ENCODE measurements at places on chromosomes 2 and 18.

- no peak for DNase-seq
These were observed 54.0 kb upstream of the RNU4ATAC start for GRCh38 chr2:121476684-121477083.

DNA sequence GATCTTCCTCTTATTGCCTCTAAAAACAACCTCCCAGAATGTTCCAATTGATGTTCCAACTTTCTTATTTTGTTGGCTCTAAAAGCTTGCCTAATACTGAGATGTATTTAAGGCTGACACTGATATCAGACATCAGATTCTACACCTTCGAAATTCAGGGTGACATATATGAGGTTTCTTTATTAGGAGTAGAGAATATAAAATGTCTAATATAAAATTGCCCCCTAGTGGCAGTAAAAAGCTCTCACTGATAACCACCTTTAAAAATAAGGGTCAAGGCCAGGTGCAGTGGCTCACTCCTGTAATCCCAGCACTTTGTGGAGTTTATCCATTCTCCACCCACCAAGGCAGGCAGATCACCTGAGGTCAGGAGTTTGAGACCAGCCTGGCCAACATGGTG lies 789.7 kb upstream of the SLC39A10 start:
- DNase-seq: no peak

- no peak for DNase-seq
These were observed 45.2 kb downstream of the RPRM start for GRCh38 chr2:153433403-153433802.

GRCh38 chr2:64104933-64105332 lies 39.3 kb downstream of the PELI1 start:
- no peak for DNase-seq

DNA sequence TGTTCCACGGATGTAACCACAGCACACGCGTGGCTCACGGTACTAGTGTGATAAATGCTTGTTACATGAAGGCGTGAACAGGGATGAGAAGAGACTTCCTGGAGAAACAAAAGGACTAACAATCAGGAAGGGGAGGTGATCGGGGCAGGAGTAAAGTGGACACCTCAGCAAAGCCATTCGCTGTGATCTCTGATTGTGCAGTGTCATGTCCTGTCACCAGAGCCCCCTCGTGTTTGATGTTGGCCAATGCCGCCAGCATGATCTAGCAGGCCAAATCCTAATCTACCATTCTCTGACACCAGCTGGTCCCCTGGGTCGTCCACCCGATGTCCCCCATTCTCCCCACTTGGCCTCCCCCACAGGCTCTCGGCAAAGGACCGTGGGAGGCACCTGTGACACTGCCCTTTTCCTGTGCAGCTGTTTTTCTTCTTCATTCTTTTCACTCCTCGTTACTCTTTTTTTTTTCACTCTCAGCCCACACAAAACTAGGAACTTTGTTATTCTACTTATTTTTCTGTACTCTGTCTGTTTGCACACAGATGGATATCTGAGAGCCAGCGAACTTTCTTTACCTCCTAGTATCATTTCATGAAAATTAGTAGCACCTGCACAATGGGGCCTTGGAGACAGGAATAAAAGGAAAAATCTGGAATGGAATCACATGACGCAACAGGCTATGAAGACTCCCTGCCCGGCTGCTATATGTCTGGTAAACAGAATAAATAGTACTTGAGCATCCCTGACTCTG lies 146.8 kb downstream of the TGIF1 start:
- DNase-seq: no peak

- DNase-seq: no peak
These were observed 42.7 kb upstream of the REG3G start for GRCh38 chr2:78982638-78983330.

GRCh38 chr18:24428709-24429108 lies 2.2 kb downstream of the IMPACT start:
- DNase-seq: no peak

GRCh38 chr2:600542-601386 lies 76.4 kb downstream of the TMEM18 start:
- no peak for DNase-seq

- DNase-seq: no peak
These were observed 114.9 kb downstream of the GALNT13 start for GRCh38 chr2:153986488-153987229.

GRCh38 chr2:169397697-169398096 lies 35.4 kb upstream of the LRP2 start:
- no peak for DNase-seq

DNA sequence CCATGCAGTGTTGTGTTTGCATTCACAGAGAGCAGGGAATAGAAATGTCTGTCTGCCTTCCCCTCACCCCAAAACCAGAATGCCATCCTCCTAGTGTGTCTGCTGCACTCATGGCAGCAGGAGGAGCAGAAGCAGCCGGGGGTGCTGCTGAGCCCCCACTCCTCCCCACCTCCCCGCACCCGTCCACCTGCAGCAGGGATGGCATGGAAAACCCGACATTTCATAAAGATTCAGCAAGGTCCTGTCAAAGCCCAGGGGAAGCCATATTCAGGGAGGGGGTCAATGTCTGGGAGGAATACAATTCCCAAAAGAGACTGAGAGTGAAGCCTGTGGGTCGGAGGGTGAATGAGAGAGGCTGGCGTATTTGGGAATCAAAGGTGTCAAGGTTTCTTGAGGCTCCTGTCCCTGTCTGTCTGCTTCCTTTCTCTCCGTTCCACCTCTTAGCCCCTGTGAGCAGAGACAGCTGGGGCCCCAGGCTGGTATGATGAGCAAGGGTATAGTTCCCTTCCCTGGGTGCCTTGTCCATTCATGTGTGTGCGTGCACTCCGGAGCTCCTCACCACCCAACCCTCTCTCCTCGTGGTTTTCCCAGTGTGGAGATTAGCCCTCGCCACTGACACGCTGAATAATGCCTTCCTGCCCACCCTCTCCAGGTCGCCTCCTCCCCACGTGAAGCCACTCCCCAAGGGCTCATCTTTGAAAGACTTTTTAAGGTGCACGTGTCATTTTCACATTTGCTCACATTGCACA lies 133.5 kb upstream of the ZNF236 start:
- DNase-seq: no peak

- no peak for DNase-seq
These were observed 14.4 kb upstream of the BBS5 start for GRCh38 chr2:169464882-169465281.

- DNase-seq: no peak
These were observed 20.4 kb upstream of the LYG2 start for GRCh38 chr2:99275882-99276281.

GRCh38 chr2:191231995-191232394 lies 13.2 kb upstream of the MYO1B start:
- DNase-seq: no peak

DNA sequence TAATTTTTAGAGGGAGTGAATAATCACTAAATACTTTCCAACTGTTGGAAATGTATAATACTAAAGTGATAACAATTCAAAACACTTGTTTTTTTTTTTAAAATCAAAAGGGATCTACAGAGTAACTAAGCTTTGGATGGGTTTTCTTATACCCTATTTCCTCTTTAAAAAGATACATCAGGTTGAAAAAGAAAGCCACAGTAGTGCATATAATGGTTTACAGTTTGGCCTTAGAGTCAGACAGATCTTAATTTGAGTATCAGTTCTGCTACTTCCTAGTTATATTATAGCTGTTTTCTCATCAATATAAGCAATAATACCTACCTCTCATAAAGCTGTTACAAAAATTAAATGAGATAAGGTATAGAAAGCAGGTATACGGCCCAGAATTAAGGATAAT lies 28.5 kb downstream of the PSME4 start:
- no peak for DNase-seq

DNA sequence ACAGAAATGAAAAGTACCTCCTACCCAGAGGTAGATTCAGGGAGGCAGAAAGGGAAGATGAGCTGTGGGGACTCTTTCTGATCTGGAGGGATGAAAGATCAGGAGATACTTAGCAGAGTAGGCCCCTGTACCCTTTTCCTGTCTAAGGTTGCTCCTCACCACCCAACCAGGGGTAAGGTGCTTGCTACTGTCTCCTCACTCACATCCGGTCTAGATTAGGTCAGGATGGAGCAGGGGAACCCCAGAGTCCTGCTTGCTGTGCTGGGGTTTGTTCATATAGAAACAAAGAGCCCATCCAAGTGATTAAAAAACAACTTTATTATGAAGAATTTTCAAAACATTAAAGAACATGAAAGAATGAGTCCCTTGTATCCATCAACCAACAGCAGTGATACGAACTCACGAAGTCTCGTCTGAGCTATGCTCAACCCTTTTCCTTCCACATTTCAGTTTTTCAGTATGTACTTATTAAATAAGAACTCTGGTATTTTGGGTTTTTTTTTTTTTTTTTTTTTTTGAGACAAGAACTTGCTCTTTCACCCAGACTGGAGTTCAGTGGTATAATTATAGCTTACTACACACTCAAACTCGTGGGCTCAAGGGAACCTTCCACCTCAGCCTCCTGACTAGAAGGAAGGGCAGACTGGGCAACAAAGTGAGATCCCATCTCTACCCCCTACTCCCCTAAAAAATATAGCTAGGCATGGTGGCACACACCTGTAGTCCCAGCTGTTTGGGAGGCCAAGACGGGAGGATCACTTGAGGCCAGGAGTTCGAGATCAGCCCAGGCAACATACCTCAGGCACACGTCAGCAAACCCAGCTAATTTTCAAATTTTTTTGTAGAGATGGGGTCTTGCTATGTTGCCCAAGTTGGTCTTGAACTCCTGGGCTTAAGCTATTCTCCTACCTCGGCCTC lies 28.5 kb upstream of the MCFD2 start:
- peak; percentile 20 for DNase-seq

DNA sequence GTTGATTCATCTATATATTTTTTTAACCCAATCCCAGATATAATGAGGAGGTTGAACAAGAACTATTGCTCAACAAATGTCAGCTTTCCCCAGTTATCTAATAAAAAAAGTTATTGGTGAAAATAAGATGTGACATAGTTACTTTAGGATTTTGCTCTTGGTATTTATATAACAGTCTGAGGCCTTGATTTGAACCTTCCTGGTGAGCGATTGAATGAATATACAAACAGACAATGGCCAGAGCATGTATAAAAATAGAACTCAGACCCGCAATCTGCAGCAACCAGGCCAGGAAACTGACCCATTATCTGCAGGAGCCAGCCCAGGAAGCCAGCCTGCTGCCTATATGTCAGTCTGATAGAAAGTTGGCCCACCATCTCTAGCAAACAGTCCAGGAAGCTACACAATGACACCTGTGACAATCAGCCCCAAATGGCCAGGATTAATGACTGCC lies 81.6 kb downstream of the HS6ST1 start:
- DNase-seq: no peak

GRCh38 chr2:68196120-68196716 lies 38.5 kb downstream of the PNO1 start:
- peak; percentile 22 for DNase-seq

- no peak for DNase-seq
These were observed 163.2 kb upstream of the TWIST2 start for GRCh38 chr2:238684362-238685326.

DNA sequence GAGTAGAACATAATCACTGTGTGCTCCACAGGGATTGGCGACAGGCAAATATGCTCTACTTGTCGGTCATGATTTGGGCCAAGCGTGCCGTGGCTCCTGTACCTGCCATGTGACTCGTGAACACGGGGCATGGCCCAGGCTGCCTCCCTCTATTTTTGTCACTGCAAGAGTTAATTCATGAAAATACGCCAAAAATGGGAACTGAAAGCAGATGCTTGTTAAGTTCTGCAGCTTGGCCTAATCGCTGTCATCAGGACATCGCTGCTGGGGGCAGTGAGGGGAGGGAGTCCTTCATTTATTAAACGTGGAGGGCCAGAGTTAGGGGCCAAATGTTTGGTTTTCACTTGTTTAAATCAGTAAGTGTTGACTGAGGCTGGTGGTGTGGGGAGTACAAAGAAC lies 177.8 kb downstream of the BCL2 start:
- DNase-seq: no peak

- DNase-seq: no peak
These were observed 492.1 kb upstream of the CNTNAP5 start for GRCh38 chr2:123532994-123533393.
